ENCODE measurements at places on chromosomes 5 and 9.

DNA sequence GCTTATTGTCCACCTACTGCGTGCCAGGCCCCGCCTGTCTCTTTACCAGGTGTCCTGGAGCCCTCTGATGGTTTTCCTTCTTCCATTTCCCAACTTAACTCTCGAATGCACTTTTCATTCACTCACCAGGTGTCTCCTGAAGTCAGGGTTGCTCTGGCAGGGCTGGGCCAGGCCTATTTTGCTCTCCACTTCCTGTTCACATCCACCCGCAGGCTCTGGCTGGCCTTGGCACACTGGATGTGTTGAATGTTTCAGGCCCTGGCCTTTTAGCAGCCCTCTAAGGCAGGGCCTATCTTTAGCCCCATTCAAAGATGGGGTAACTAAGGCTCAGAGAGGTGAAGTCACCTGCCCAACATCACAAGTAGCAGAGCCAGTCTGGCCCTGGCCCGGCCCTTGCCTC is 16.4 kb downstream of the LRRC8A start:
- no peak for DNase-seq

DNA sequence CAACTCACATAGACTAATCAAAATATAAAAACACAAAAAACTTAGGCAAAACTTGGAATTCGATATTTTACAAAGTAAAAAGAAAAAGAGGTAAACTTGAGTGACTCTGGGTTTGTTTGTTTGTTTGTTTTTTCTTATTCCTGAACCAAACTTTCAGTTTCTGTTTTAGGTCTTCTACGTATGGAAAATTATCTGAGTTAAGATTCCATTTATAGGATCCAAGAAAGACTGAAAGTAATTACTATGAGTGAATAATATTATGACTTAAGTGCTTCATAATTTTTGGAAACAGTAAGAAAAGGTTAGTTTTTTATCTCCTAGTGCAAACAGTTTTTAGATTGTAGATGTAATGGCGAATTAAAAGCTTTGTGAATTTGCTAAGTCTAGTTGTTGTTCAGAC is 13.2 kb downstream of the ST8SIA4 start:
- no peak for DNase-seq

DNA sequence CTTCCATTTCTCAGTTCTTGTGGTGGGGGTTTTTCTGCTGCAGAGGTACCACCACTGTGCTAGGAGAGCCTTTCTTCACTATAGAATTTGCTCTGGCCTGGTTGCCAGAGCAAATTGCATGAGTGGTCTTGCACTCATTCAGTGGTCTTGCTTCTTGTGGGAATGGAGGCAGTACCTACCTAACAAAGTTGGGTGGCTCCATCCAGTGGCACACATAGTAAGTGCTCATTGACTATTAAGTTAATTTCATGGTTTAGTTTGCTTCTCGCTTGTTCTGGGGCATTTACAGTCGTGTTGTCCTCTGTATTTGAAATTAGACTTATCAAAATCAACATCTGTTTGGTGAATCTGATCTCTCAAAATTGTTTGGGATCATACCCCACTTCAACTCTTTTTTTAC is 23.0 kb downstream of the SLC28A3 start:
- DNase-seq = no peak

- DNase-seq = no peak
Observed at GRCh38 chr9:132622159-132622558, 39.8 kb downstream of the BARHL1 start.

DNA sequence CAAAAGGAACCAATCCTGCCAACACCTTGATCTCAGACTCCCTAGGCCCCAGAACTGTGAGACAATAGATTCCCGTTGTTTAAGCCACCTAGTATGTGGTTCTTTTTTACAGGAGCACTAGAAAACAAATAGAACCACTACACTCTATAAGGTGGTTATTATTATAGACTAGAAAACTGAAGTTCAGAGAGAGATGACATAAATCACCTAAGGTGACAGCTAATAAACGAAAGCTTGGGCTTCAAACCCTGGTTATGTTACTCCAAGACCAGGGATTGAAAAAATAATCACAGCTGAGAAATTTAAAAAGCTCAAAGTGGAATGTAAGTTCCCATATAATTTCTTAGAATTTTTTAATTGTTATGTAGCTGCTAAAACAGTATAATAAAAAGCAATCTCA is 716.2 kb upstream of the DMAC1 start:
- DNase-seq = no peak
